ENCODE measurements at places on chromosomes 16 and 17.

DNA sequence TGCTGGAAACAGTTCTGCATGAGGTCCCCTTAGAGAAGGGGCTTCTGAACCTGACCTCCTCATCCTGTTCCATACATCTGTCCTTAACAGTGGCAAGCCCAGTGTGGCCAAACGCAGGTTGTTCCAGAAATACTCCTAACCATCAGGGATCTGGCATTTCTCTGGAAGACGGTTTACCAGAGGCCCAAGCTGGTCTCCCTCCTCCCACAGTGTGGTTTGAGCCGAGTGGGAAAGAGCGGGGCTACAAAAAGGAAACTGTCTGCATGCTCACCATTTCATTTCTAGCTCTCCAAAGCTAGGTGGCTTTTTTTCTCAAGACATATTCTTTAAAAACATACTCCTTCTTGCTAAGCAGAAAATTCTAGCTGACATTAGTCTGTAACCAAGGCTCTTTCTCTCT lies 6.0 kb downstream of the MXRA7 start:
- DNase-seq: no peak

DNA sequence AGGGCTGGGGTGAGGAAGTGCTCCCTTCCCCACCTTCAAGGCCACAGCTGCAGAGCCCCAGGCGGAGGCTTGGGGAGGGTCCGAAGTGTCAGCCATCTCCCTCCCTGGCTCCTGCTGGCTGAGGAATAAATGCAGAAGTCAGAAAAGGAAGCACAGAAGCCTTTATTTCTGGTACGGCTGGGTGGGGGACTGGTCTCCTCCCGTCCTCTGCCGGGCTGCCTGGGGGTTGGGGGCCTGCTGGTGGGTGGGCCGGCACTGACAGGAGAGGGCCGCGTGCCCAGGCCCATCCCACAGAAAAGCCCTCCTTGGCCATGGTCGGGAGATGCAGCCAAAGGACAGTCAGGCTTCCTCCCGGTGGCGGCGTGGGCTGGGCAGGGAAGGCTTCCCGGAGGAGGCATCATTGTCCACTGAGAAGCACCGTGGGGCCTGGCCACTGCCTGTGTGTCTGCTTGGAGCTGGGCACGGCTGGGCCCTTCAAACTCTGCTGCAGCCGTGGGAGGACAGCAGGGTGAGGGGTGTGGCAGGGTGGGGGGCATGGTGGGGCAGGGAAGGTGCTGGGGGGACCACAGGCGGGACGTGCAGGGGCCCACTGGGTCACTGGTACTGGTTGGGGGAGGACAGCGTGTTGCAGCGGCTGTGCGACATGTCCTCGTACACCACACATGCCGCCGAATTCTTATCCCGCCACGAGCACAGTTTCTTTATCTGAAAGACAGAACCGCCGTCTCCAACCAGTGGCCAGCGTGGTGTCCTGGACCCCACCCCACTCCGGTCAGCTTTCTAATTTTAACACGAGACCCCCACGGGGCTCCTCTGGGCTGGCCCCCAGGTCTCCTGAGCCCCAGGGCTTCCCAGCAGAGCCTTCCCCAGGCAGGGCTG lies 2.4 kb downstream of the CD7 start:
- no peak for DNase-seq

DNA sequence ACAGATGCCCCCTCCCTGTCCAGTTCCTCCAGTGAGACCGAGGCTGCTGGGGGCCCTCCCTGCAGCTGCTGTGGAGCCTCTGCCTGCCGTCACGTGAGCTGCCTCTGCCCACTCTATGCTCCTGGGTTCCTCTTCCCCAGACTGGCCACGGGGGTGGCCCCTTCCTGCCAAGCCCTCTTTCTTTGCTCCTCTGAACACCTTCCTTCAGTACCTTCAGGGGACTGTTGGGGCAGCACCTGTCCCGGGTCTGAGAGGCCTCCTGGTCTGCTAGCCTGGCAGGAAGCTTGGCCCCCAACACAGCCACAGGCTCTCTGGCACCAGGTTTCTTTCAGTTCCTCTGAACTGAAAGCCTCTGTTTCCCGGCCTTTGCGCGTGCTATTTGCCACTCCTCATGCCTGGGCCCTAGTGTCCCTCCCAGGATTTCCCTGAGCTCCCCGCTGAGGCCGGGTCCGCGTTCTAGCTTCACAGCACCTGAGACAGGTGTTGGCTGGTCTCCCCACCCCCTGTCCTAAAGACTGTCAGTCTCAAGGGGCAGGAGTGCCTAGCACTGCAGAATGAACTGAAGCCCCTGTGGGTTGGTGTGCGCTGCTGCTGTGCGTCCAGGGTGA lies 6.6 kb upstream of the ATP6V0C start:
- no peak for DNase-seq

DNA sequence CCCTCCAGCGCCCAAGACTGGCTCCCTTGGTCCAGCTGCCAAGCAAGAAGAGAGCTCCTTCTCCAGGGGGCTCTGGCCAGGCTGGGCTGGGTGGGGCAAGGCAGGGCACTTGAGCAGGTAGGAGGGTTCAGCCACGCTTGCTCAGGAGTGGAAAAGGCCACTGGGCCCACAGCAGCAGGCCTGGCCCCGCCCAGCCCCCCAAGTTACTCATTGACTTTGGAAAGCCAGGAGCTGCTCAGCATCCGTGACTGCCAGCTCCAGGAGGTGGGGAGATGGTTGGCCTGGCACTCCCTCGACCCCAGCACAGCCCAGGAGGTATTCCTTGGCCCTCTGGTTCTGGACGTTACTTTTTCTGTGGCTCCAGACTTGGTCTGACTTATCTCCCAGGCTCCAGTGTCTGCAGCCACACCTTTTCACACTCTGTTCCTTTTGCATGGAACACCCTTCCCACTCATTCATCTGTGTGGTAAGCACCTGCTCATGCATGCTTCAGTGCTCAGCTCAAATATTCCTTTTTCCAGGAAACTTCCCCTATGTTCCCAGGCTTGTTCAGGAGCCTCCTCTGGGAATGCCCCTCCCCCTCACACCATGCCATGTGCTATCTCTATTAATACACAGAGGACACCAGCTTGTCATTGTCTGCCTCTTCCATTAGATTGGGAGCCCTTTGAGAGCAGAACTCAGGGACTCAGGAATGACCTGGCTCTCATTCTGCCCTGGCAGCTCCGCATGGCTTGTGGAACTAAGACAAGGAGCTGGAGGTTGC lies at the start of gene CDH16:
TSS of gene CDH16 (minus strand) at position 83 of the 766 bp plus-strand sequence. CDS start 820 bp downstream, outside the sequence.
- DNase-seq: no peak

GRCh38 chr17:37109731-37110710 lies 161.3 kb downstream of the AATF start:
- no peak for DNase-seq

DNA sequence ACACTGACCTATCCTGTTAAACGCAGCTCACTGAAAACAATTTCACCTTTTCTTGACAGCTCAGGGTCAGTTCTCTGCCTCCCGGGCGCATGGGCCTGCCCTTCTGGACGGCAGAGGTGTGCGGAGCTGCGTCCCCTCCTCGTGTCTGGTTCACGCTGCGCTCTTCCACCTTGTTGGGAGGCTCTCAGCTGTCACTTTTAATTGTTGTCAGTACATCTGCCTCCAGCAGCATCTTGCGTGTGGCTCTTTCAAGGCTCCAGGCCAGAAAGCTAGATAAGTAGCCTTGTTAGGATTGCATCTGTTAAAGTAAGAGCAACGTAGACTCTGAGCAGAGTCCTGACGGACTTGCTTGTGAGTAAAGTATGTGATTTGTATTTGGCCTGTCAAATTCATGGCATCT lies 59.4 kb downstream of the MGAT5B start:
- DNase-seq: no peak

- DNase-seq: peak; percentile 27
Measured at GRCh38 chr17:48055531-48056245, 7.5 kb downstream of the NFE2L1 start.

DNA sequence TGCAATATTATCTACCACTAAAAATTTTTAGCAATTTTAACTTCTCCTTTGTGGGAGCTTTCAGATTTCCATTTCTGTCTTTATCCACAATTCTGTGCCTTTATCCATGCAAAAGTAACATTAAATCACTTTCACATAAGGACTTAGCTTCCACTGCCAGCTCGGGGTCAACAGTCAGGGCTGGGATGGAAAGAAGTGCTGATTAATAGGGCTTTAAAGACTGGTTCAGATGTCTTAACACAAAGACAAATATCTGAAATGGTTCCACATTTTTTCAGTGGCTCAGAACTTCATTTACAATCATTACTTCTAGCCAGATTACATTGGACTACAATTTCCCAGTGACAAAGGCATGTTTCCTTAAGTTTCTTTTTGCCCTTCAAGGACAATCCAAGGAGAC lies 191.8 kb upstream of the CPHXL start:
- DNase-seq: no peak

GRCh38 chr17:31487648-31488263 lies 96.3 kb downstream of the RAB11FIP4 start:
- DNase-seq: peak; percentile 86
